Activated naive CD4-positive, alpha-beta T cell treated with anti-CD3 and anti-CD28 coated beads, Interleukin-2, amount 50 U/mL, for 72 hours (primary cell): ENCODE measurements at places on chromosomes 6 and 20. TPM values are rescaled to one million over a fixed set of nuclear protein-coding genes. Genes with fewer than 3 reads are reported as not detected.

SFTA2 gene
- not detected for total RNA-seq

SIRPG gene
- total RNA-seq: 46.9 TPM

MYCT1 gene
- not detected for total RNA-seq

LY6G6D gene
- not detected for total RNA-seq

HDGFL1 gene
- not detected for total RNA-seq

LZTS3 gene
- 4.2 TPM for total RNA-seq

NMBR gene
- not detected for total RNA-seq

C4B gene
- total RNA-seq: 3.9 TPM

DNA sequence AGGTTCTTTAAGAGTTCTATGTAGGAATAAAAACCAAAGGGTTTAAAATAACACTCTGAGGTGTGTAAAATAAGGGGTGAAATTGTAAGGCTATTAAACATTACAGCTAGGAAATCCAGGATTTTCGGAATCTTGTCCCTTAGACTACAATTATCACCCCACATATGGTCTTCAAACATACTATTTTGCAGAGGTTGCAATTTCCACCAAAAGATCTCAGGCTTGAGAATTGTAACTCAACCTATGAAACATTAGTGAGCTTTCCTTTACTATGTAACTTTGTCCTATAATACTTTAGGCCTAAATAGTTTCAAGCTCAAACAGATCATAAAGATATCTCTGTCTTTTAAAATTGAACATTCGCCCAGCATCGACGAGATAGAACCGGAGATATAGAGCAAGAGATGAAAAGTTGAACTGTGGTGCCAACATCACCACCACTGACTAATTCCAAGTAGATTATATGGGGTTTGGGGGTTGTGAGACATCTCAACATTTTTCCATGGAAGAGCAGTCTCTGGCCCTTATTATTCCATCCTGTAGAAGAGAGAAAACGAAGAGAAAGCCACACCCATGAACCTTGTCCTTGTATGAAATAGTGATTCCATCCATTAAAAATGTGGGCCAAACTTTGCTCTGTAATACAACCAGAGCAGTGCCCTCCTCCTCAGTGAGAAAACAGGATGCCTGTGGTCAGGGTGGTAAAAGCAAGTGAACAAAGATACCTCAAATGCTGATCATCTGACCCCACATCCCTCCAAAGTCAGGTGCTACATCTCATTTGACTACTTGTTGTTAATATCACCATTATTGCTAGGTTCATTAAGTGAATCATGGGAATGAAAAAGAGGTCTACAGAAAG is 284.5 kb upstream of the GJE1 start:
- no peak for DNase-seq

DNA sequence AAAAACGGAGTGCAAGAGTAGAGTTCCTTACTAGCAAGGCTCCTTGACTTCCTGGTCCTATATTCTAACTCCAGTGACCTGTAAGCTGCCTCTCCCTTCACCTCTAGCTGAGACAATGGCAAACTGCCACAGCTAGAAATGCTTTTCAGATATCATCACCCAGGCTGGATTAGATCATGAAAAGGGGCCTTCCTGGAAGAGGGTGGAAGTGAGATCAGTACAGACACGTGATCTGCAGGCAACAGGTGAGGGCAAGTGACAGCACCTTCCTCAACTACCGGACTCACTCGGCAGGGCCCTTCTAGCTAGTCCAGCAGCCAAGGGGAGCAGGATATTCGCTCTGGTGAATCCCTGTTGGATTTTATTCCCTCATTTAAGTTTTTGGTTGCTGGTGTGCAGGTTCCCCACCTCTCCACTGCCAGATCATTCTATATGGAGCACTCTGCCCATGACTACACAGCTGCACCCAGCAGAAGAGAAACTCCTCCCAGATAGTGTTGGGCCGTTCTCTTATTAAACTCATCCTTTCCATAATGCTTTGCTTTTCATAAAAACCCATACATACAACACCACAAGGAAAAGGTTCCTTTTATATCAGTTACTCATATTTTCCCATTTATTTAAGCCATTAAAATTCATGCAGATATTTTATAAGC is 26.4 kb upstream of the FAM83C start:
- no peak for DNase-seq

DNA sequence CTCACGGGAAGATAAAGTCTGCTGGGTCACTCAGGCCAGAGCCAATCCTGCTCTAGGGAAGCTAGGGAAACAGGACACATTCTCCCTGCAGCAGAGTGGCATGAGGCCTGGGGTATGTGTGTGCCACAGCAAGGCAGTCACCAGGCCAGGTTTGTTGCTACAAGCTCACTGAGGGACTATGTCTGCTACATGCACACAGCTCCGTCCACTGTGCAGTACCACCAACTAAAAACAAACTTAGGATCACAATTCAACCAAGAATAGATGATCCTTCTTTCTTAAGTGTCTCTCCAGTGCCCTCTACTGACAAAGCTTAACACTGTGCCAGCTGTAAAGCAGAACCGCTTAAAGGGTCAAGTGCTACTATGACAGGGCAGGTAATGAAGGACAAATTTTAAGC is 192.5 kb downstream of the PTPRK start:
- DNase-seq: peak; percentile 10

DNA sequence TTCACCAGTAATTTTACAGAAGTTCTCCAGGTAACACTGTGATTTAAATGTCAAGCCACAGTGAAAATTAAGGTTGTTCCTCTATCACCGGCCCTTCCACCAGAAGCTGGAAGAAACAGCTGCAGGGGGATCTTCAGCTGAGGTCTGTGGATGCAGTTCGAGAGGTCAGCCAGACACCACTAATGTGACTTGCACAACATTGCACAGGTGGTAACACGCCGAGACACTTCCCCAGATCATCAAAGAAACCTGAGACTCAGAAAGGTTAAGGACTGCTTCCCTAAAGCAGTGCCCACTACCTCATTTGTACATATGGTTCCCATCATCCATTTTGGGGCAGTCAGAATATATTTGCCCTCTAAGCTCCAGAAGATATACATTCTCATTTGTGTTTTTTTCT is 8.1 kb upstream of the SERPINB9 start:
- DNase-seq: no peak

GRCh38 chr20:20224806-20225205 is 143.1 kb upstream of the INSM1 start:
- no peak for DNase-seq

GRCh38 chr6:148557796-148558321 is 189.0 kb upstream of the UST start:
- no peak for DNase-seq

DNA sequence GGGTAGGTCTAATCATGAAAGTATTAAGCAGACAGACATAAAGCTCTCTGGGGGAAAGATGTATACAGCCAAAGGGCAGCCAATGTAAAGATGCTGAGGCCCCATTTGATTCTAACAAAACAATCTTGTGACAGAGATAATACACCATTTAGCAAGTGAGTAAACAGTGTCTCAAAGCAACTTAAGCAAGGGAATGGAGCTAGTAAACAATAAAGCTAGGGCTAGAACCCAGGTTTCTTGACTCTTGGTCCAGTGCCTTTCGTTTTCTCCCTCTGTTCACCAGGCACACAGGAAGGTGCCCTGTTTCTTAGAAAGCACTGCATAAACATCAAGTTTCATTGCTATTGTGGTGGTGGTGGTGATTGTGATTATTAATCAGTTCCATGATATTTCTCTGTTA is 5.1 kb downstream of the ELOVL2 start:
- DNase-seq: no peak

DNA sequence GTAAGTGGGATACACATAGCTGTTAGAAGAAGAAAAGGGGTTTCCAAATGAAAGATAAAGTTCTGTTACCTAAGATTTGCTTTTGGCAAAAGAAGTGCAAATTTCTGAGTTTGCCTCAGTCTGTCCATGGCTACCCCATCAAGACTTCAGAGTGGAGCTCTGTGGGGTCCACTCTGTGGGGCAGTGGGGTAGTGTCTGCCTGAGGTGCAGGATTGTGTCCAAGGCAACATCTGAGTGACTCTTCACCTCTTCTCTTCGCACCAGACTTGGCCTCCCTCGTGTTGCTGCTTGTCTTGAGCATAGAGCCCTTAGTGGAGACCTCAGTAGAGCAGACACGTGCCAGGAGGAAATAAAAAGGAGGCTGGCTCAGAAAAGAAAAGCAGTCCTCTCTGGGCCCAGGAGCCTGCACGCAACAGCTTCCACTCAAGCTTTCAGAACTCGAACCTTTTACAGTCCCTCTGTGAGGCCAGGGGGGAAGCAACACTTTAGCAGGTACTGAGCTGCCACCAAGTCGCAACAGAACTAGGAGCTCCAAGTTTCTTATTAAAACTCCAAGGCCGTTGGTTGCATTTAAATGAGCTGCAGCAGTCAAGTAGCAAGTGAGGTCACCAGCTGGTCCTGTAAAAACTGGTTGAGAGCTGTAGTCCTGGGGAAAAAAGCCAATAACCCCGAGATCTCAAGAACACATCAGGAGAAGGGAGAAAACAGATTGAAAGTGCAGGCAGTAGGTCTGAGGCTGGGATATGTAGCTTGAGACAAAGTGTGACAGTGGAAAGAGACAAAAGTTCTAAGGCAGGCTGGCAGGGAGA is 413.5 kb downstream of the CDC5L start:
- no peak for DNase-seq

- no peak for DNase-seq
Measured at GRCh38 chr6:129359811-129360681, 349.9 kb downstream of the ARHGAP18 start.

- DNase-seq: no peak
Measured at GRCh38 chr20:33803921-33804337, 7.2 kb upstream of the CHMP4B start.

DNA sequence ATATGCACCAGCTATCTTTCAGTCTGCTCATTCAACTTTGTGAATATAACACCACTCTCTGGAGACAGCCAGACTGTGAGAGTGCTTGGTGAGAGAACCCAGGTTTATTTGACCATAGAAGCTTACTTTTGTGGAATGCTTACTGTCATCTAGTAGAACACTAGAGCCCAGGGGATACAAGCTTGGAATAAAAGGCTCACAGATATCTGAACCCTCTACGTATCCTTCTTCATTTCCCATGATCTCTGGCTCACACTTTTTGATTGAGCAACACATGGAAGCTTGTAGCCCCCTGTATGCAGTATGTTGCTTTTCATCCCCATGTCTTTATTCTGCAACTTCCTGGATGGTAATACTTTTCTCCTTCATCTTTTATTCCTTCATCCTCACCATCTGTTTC is 835.3 kb upstream of the CITED2 start:
- DNase-seq: no peak

DNA sequence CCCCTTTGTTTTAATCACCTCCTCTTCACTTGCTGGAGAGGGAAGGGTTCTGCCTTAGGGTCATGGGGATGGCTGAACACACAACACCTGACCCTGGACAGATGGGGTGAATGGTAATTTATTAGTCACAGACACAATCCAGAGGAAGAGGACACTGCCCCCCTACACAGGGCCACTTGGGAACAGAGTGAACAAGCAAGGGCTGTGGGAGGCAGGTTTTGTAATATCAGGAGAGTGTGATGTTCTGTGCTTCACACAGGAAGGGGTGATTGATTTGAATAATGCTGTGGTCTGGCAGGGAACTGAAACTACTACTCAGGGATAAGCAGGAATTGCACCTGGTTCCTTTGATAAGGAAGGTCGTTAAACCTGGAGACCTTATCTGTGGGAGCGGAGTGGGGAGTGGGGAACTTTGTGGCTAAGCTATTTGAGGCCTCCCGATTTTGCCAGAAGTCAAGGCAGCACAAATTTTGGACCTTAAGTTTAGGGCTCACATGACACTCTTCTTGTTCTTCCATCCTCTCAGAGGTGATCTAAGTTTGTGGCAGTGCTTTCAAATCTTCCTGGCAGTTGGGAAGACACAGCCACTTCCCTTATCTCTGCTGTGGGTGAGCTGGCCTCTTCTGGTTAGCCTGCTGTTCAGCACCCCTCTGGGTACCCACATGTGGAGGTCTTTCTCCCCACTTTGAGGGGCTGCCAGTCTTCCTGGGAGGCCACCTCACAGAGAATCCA is 77.8 kb downstream of the CD164 start:
- peak; percentile 27 for DNase-seq

DNA sequence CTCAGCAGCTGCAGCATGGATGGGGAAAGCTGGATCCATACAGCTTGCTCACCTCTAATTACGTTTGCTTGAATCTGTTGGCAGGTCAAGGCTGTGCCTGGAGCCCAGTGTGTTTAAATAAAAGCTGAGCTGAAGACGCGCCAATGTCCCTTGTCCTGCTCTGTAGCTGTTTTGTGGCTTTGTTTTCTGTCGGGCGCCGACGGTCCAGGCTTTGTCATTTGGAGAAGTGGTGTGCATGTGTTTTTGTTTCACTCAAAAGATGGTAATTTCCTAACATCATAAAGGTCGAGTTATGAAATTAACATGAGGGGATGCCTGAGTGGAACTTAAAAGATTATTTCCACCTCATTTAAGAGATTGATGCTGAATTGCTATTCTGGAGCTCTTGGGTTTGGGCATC is 107.6 kb downstream of the SLC24A3 start:
- no peak for DNase-seq

GRCh38 chr6:15301179-15302006 is 55.5 kb downstream of the JARID2 start:
- DNase-seq: no peak

DNA sequence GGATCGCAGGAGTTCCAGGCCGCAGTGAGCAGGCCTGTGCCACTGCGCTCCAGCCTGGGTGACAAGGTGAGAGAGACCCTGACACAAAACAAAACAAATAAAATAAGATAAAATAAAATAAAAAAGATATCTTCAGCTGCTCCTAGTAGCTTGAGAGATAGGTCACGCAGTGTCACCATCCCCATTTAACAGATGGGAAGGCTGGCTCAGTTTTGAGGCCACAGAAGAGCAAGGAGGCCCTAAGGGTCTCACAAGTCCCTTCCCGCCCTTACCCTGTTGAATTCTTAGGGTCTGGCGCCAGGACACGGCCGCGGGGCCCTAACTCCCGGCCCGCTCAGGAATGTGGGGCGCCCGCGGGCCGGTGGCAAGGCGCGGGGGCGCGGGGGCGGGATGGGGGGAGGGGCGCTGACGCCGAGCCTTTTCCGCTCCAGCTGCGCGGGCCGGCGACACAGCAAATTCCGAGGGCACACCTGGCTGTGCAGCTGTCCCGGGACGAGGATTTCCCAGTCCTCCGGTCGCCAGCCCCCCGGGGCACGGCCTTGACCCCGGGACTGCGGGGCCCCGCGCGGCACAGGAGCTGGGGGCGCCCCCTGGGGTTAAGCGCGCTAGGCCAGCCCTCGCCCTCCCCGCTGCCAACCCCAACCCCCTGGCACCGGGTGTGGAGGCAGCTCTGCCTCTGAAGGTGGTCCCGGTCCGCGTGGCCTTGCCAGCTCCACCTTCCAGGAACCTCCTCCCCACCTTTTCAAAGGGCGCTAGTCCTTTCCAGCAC is 10.3 kb upstream of the R3HDML start:
- DNase-seq: no peak

GRCh38 chr6:80618953-80619352 is 512.5 kb downstream of the BCKDHB start:
- DNase-seq: no peak

GRCh38 chr20:2295286-2295685 is 515 bp upstream of the TGM3 start:
- DNase-seq: no peak

GRCh38 chr20:46330072-46330763 is 21.9 kb upstream of the CDH22 start:
- DNase-seq: no peak
